ENCODE measurements at places on chromosomes 2 and 18.

- DNase-seq = no peak
Observed at GRCh38 chr18:3690764-3691066, 240.7 kb downstream of the TGIF1 start.

- no peak for DNase-seq
Observed at GRCh38 chr2:131034122-131035051, 58.9 kb downstream of the FAM168B start.

GRCh38 chr2:101485856-101486255 is 10.9 kb upstream of the RFX8 start:
- no peak for DNase-seq

DNA sequence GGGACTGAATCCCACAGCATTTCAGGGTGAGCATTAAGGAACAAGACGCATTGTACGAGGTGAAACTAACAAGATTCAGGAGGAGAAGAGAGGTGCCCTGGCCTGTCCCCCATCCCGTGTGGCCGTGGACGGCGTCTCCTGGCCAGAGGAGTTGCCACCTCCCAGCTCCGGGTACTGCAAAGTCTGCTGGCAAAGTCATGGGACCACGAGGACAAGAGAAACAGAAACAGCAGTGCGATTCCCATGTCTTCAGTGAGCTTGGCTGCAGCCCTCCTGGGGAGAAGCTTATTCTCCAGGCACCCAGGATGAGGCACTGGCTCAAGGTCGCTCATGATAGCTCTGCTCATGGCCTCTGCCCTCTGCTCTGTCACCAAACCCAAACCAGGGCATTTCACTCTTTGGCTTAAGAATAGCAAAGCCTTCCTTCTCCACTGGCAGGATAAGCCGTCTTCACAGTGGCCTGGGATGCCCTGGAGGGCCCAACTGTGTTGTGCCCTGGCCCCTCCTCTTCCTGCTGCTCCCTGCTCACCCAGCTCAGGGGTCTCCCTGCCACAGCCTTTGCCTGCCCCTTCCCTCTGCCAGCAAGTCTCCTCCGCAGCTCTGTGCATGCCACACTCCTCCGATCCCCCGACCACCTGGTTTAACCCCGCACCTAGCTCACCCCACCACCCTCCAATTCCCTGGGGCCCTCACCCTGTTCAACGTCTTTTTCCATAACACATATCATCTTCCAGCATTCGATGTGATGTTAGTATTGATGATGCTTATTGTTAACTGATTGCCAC is 144.8 kb downstream of the PXDN start:
- DNase-seq = no peak

DNA sequence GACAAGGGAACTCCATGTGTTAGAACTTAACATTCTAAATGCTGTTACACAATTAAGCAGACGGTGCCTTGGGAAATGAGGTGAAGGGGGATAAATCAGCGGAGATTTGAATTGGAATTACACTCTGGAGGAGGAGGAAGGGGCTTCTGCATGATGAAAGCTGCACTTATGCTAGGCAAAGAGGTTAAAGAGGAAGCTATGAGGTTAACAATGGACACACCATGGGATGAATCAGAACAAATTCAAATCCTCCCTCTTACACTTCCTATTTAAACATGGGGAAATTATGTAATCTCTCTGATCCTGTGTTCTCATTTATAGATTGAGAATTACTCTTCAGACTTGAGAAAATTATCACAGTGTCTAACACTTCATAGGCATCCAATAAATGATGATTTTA is 121.5 kb upstream of the SIX2 start:
- peak; percentile 37 for DNase-seq

GRCh38 chr2:238586931-238587775 is 160.4 kb downstream of the ASB1 start:
- no peak for DNase-seq

DNA sequence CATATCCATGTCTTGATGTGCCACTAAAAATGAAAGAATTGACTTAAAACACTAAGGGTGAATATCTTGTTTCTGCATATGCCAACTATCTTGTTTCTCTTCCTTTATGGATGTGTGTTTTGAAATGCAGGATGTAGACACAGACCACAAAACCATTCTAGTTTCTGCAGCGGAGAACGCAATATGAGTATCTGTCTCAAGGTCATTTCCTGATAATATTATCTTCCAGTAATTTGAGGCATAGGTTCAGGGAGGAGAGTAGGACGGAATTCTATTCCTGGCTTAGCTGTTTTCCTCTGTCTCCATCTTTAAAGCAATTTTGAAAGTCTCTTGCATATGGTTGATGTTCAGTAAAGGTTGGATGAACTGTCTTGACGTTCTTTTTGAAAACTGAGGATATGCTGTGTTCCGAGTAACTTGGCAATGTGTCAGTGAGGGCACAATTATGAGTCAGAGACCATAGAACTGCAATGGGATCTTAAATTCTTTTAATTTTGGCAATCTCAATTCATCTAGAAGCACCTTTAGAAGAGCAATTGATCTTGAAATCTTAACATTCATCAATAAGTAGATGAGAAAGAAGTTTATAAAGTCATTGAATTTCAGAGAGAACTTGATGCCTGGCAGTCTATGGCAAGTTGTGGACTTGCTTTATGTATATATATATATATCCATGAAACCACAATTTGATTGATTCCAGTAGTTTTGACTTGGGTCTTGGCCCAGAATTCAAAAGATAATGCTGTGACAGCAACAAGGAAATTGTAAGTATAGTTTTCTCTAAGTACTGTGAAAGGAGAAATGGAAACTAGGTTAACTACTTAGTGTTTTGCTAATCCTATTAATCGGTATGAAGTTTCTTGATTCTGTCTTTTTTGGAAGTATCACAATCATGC is 24.8 kb downstream of the RAB27B start:
- DNase-seq = no peak

DNA sequence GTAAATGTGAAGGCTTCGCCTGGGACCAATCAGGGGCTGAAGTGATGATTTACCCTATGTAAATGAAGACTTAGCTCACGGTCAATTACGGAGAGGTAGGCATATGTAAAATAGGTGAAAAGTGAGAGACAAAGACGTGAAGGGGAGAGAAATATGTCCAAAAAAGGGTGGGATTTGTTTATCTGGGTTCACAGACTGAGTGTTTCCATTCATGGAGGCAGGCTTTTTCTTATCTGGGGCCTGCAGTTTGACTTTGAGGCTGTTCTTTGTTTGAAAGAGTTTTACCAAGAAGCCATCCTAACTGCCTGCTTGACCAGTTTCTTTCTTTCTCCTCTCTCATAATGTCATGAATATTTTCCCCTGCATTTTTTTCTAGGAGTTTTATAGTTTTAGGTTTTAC is 202.7 kb downstream of the NYAP2 start:
- DNase-seq = no peak

- no peak for DNase-seq
Observed at GRCh38 chr2:118689456-118689855, 158.0 kb downstream of the EN1 start.

GRCh38 chr2:126616606-126617069 is 39.3 kb upstream of the GYPC start:
- no peak for DNase-seq

GRCh38 chr2:134173338-134174016 is 80.4 kb upstream of the MGAT5 start:
- no peak for DNase-seq

GRCh38 chr18:12014521-12015415 is 33.5 kb downstream of the IMPA2 start:
- DNase-seq = no peak

GRCh38 chr18:63179422-63179821 is 140.1 kb downstream of the BCL2 start:
- DNase-seq = no peak

DNA sequence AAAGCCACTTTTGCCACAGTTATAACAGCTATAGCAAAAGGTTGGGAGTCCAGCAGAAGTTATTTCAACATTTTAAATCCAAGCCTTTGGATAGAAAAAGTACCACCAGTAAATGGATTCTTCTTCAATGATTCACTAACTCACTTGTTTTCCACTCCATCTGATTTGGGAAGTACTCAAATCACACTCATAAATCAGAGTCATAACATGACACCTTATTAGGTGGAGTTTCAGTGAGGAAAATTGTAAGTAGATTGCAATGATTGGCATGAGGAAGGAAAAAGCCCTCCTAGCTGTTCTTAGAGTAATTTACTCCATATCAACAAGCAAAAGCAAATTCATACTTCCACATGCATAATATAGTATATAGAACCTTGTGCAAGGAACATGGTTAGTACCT is 132.9 kb downstream of the NR4A2 start:
- DNase-seq = no peak

DNA sequence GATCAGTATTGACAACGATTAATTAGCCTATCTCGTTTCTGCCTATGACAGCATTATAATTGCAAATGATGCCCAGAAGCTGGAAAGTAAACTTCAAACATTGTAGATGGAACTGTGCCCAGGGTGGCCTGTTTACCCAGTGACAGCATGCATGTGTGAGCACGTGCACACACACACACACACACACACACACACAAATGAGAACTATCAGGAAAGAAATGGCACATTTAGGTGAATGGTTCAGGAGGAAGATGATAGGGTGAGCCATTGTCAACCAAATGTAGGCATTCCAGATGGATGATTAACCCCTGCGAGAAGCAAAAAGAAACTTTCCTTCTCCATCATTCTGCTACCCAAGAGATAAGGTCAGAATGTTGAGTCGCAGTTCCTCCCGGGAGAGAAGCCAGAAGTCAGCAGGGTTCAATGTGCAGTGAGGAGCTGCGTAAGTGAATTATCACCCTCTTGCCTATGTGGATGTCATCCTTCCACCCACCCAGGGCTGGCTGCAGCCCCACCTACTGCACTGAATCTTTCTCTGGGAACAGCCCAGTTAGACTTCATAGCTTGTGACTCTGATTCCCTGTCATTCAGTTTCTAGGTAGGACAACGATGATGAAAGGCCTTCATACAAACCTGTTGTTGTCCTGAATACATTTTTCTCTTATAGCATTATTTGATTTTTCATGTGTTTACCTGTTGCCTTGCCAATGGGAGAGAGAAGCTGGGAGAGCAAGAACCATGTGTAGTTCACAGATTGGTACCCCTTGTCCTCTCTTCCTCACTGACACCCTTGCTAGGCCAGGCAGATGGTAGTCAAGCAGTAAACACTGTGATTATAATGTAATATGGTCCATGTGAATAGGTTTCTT is 3.5 kb upstream of the APOB start:
- DNase-seq = no peak

DNA sequence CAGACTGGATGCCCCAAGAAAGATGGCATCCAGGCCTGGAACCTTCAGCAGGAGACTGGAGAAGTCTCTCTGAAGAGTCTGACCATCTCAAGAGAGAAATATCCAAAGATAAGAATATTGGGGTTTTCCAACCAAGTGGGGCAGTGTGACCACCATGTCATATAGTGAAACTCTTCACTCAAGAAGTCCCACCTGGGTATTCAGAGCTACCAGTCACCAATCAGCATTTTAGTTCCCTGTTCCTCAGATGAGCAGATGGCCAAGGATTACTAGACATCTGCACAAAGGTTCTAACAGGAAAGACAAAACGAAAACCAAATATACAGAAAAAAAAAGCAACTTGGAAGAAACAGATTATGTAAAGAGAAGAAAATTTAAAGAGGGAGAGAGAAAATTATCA is 38.5 kb upstream of the CXCR4 start:
- no peak for DNase-seq

DNA sequence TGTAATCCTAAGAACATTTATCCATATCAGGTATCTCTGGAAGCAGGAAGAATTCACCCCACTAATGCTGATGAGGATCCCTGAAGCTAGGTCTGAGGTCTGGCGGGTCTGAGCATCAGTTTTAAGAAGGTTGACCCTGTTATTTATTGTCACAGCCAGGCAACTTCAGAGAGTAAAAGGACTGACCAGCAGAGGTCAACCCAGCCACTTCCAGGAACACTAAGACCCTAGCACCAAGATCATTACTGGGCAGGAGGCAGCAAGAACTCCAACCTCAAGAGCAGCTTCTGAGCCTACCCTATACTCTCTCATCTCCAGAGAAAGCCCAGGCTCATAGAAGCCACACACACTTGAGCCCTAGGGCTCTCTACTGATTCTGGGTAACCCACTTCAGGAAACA is 901.4 kb downstream of the DCDC2C start:
- no peak for DNase-seq

- no peak for DNase-seq
Observed at GRCh38 chr18:55251254-55251971, 292.2 kb upstream of the CCDC68 start.

GRCh38 chr2:237201461-237202287 is 116.0 kb downstream of the COPS8 start:
- no peak for DNase-seq

- no peak for DNase-seq
Observed at GRCh38 chr18:53422896-53423295, 801.6 kb downstream of the MBD2 start.

GRCh38 chr2:14826518-14826917 is 194.0 kb downstream of the LRATD1 start:
- DNase-seq = no peak

GRCh38 chr18:21602299-21602587 is 1.7 kb upstream of the ESCO1 start:
- no peak for DNase-seq

GRCh38 chr18:39681061-39681460 is 2115.5 kb upstream of the CELF4 start:
- no peak for DNase-seq

DNA sequence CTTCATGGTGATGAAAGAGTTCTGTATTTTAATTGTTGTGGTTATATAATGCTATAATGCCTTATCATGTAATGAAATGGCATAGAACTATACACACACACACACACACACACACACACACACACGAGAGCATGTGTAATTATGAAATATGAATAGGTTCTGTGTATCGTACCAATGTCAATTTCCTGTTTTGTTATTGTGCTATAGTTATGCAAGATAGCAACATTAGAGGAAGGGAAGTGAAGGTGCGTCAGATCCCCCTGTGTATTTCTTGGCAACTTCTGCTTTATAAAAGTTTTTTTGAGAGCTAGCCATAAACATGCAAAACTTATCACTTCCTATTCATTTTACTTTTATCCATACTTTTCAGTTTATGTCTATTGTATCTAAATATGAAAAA is 60.7 kb upstream of the ARHGAP15 start:
- DNase-seq = peak; percentile 64

GRCh38 chr18:62725896-62726295 is 10.6 kb downstream of the PHLPP1 start:
- DNase-seq = no peak

GRCh38 chr2:133674433-133675331 is 106.4 kb upstream of the NCKAP5 start:
- DNase-seq = no peak

GRCh38 chr2:25078170-25079049 is 36.5 kb downstream of the EFR3B start:
- no peak for DNase-seq

GRCh38 chr2:119478188-119478977 is 45.9 kb downstream of the SCTR start:
- DNase-seq = no peak

DNA sequence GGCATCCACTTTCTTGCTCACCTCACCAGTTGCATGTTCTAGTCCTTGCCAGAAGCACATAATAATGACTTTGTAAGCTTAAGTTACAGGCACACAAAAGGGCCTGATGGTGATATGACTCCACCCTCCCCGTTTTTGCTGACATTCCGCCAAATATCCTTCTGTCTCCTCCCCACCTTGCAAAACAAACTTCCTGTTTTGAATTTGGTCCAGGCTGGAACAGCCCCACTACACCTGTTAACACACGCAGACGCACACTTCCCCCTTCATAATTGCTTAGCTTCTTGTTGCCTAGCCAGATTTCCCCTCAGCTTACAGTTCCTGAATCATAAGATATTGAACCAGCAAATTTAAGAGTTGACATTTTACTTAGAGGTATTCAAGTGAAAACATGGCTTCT is at the start of gene MGAT5:
TSS of gene MGAT5 (plus strand) at position 269 of the 400 bp plus-strand sequence. CDS start 332 bp downstream, outside the sequence.
- no peak for DNase-seq
